ENCODE measurements at places on chromosomes 7 and 10.

GRCh38 chr10:62414359-62414758, 40.2 kb downstream of the ZNF365 start:
- DNase-seq: no peak

DNA sequence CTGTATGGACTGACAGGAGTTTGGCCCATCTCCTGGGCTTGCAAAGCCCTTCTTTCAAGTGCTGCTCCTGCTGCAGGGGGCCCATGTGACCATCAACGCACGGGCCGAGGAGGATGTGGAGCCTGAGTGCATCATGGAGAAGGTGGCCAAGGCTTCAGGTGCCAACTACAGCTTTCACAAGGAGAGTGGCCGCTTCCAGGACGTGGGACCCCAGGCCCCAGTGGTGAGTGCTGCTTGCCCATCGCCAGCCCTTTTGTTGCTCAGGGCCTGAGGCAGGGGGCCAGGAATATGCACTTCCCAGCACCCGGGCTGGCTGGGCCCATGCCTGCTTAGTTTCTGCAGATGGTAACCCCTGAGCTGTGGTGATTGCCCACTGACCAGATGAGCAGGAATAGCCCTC, 8.7 kb downstream of the PGAM2 start:
- no peak for DNase-seq

DNA sequence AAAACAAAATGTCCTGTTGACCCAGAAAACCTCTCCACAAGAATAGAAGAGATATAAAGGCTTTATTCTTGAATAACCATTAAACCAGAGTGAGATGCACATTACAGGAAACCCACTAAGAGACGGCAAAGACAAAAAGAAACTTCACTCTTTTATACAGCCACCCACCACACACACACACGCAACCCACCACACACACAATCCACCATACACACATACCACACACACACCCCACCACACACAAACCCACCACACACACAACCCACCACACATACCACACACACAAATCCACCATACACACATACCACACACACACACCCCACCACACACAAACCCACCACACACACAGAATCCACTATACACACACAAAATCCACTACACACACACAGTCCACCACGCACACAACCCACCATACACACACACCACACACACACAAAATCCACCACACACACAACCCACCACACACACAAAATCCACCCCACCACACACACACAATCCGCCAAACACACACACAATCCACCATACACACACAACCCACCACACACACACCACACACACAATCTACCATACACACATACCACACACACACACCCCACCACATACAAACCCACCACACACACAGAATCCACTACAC, 9.5 kb upstream of the REPIN1 start:
- DNase-seq: no peak

DNA sequence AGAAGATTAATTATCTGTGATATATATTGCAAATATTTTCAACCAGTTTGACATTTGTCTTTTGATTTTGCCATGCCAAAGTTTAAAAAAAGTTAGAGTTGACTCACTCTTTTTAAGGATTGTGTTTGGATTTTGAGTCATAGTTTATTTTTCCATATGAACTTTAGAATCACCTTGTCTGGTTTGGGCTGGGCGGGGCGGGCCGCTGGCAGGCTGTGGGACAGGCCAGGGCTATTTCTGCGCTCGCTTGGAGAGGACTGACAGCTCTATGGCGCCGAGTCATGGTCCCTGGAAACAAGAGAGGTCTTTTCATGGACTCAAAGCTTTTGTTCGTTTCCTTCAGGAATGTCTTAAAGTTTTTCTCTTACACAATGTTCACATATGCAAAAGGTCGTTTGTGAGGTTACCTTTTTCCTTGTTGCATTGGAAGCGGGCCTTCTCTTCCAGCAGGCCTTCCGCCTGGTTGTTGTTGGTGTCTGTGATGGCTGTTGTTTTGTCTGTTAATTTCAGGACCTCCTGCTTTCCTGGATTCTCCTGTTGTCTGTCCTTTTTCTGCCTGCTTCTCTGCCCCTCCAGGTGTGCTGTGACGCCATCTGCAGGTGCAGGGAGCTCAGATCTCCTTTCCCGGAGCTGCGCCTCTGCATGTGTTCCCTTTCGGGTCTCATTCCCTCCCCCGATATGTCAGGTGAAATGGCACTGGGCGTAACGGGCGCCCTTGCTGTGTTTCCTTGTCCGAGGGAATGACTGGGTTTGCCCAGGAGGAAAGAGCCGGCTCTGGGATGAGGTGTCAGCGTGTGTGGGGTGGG, 53.8 kb downstream of the INPP5A start:
- DNase-seq: no peak
